Panc1 (cell line): ENCODE measurements at places on chromosomes 5 and 9.
A peak's percentile ranks its signal among the peaks of the same experiment; 100 is the strongest.

GRCh38 chr5:124599028-124599973 is 147.1 kb downstream of the ZNF608 start:
- no peaks in the 10 kb centered on the region for H3K27me3 ChIP-seq
- peak overlapping the region; percentile 97 for H3K27ac ChIP-seq
- H3K4me3 ChIP-seq: peak overlapping the region; percentile 19
- H3K4me1 ChIP-seq: peaks cover 47% of the 10 kb centered on the region
- DNase-seq: peak; percentile 43

DNA sequence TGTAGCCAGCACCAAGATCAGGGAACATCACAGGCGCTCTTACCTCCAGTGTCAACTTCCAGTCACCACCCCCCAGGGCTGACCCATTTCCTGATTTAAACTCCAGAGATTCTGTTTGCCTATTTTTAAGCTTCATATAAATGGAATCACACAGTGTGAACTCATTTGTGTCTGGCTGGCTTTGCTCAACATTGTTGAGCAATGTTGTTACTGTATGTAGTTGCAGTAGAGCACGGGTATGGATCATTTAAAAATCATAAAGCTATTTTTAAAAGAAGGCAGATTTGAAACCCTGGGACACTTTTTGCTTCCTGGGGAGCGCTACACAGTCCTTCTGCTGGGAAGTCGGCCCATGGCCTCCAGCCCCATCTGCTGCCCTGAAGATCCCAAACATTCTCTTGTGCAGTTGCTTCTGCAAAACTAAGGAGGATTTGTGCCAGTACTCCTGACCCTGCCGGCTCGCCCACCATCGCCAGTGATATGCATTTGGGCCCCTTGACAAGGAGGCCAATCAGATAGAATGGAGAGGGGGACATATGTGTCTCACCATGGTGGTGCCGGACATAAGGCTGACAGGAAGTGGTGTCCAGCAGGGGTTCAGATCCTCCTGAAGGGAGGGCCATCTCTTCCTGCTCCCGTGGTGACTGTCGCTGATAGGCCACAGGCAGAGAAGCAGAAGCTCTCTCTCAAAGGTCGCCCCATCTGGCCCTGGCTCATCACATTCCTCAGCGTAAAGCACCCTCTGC is 13.3 kb downstream of the DCANP1 start:
- peaks cover 5% of the 10 kb centered on the region; the same call in 1 of the 2 replicates for H3K4me1 ChIP-seq
- H3K27ac ChIP-seq: no peak overlapping the region
- no peak for DNase-seq

- no peaks in the 10 kb centered on the region for H3K4me1 ChIP-seq
- peak overlapping the region; percentile 17; the same call in 1 of the 2 replicates for H3K27ac ChIP-seq
- no peaks in the 10 kb centered on the region for H3K36me3 ChIP-seq
Observed at GRCh38 chr5:57448287-57448686, 34.3 kb downstream of the ACTBL2 start.

- peaks cover 11% of the 10 kb centered on the region for H3K36me3 ChIP-seq
- no peak overlapping the region for H3K27ac ChIP-seq
- H3K27me3 ChIP-seq: no peaks in the 10 kb centered on the region
- H3K4me3 ChIP-seq: no peak overlapping the region
Observed at GRCh38 chr5:57246426-57246825, 72.6 kb downstream of the GPBP1 start.

- no peaks in the 10 kb centered on the region for H3K4me1 ChIP-seq
- peaks cover 2% of the 10 kb centered on the region; the same call in 1 of the 2 replicates for H3K27me3 ChIP-seq
- no peaks in the 10 kb centered on the region for H3K36me3 ChIP-seq
- no peak overlapping the region for H3K4me3 ChIP-seq
Observed at GRCh38 chr5:5881294-5881693, 458.8 kb downstream of the ICE1 start.
